Kasumi-1 (cell line): ENCODE measurements at places on chromosomes 16 and 17.
A peak's percentile ranks its signal among the peaks of the same experiment; 100 is the strongest.

DNA sequence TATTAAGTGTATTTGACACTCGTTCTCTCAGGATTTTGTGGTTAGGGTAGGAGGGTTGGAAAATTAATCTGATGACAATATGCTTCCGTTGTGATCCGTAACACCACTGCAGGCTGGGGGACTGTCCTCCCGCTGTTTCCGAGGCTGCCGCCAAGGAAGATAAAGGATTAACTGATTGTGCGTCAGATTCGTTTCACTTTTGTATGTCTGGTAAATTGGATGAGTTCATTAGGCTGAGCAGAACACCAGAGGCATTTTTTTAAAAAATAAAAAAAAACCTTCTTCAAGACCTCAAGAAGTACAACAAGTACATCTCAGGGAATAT, 486.7 kb upstream of the SALL1 start:
- peak; percentile 7 for DNase-seq

GRCh38 chr16:19771796-19772195, 53.7 kb downstream of the IQCK start:
- DNase-seq: no peak

DNA sequence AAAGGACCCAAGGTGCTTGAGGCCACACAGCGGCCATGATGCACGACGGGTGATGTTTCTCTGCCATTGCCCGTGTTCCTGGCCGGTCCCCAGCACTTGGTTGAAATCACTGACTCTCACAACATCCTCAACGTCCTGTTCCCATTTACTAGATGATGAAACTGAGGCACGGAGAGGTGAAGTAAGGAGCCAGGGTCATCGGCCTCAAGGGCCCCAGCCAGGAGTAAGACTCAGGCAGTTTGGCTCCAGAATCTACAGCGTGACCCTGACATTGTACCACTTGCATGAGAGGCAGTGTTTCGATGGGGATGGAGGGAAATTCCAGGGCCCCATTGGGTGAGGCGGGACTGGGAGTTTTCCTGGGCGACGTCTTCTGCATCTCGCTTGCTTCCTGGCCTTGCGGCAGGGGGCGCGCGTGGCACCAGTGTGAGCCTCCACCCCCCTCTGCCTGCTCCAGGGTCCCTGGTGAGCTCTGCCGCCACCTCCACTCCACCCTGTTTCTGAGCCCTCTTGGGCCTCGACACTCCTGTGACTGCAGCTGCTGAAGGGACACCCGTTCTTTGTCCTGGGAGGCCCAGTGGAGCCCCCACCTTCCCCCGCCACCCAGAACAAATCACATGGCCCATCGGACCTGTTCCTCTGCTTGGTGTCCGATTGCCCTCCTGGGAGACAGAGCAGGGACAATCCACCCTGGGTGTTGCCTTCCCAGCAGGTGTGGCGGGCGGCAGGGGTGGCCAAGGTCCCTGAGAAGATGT, 133.0 kb upstream of the GSE1 start:
- DNase-seq: peak; percentile 23

DNA sequence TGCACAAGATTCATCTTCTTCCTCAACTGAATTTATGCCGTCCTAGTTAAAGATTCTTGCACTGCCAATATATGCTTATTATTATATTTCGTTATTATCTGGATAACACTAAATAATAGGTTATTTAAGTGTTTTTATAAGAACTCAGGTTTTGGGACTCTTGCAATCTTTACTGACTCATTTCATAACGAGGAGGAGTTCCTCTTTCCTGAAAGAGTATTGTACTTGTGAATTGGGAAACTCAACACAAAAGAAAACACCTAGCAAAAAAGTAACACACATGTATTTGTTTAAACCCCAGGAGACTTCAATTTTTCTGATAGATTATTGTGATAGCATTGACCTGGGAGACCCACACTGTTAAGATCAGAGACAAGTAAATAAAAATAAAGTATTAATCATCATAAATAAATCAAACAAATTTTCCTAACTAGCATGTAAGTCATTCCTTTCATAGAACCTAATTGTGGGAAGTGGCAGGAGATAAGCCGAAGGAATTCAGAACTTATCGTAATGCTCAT, 505.8 kb downstream of the KCNJ2 start:
- no peak for DNase-seq

- DNase-seq: no peak
These were observed 54.4 kb upstream of the GNG13 start for GRCh38 chr16:854808-855410.

DNA sequence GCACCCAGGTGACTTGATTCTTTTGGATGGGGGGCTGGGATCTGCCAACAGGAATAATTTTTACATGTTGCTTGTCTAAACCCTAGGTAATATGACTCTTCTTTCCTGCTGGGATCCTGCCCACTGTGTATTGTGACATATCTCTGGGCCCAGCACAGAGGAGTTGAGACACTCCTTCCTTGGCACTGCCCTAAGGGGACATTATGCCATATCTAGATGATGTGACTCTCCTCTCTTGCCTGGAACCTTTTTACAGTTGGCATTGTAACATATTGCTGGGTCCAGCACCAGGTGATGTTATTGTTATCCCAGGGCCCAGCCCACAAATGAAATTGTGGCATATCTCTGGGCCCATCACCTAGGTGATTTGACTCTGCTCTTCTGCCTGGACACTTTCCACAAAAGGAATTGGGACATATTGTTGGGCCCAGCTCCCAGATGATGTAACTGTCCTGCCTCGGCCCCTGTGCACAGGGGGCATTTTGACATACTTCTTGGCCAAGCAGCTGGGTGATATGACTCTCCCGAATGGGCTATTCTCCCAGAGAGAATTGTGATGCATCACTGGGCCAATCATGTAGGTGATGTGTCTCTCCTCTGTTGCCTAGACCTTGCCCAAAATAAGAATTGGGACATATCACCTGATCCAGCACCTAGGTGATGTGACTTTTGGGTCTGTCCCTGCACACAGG, 1837.7 kb downstream of the TP53TG3F start:
- DNase-seq: no peak

DNA sequence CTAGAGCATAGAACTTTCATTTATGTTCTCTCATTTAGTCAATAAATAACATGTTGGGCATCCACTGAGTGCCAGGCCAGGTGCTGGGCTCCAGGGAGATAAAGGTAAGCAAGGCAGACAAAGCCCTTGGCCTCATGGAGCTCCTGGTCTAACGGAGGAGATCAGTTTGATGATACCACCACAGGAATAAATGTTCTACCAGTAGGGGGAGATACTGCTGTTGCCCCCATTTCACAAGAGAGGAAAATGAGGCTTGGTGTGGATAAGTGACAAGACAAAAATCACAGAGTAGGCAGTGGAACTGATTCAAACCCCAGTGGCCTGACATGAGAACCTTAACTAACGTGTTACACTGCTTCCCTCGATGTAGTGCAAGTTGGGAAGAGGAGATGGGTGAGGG, 80.4 kb upstream of the ERCC4 start:
- no peak for DNase-seq

DNA sequence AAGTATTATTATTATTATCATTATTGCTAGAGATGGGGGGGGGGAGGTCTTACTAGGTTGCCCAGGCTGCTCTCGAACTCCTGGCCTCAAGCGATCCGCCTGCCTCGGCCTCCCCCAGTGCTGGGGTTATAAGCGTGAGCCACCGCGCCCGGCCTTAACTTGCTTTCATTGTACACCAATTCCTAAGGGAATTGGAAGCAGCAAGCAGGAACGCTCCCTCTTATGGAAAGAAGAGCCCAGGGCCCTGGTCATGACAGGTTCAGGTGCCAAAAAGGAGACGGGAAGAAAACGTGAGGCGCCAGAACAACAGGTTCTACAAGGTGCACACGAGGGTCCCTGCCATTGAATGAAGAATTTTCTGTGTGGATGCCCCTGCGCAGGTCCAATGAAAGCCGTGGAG, 540 bp upstream of the RPL38 start:
- no peak for DNase-seq

DNA sequence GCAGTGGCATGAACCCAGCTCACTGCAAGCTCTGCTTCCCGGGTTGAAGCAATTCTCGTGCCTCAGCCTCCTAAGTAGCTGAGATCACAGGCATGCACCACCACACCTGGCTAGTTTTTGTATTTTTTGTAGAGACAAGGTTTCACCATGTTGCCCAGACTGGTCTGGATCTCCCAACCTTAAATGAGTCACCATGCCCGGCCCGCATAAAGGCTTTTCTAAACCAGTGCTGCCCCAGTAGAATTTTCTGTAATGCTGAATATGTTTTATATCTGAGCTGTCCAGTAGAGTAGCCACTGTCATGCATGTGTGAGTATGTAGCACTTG, 36.9 kb upstream of the WSB1 start:
- no peak for DNase-seq

DNA sequence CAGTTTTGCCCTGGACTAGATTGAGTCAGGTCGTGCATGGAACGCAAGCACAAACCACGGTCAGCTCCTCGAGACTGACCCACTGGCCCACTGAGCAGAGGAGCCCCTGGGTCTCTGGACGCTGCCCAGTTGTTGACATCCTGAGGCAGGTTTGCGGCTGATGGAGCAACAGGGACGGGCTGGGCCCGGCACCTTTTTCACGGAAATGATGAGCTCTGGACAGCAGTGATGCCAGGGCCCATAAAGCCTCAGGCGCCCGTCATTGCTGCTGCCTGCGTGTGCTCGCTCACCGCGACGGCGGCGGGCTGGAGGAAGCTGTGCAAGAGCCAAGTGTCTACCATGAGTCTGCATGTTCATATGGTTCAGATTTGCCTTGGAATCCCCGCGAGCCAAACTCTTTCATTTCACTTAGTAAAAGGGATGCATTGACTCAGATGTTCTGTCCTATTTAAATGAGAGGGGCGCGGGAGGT, 30.8 kb upstream of the CRISPLD2 start:
- no peak for DNase-seq

- DNase-seq: no peak
These were observed 46.1 kb downstream of the GTF3C1 start for GRCh38 chr16:27503662-27504061.
